ENCODE measurements at places on chromosomes 11 and 22. TPM values are rescaled to one million over a fixed set of nuclear protein-coding genes. Genes with fewer than 3 reads are reported as not detected.

Gene MCAT
- total RNA-seq = 10.7 TPM

Gene ZBTB16
- total RNA-seq = 5.4 TPM

Gene MPPED2
- not detected for total RNA-seq

Gene CASP5
- not detected for total RNA-seq

Gene NLRP14
- total RNA-seq = not detected

Gene SMC1B
- total RNA-seq = 0.60 TPM

Gene SCN2B
- total RNA-seq = not detected

Gene LARGE1
- total RNA-seq = 0.60 TPM

Gene PRR33
- 0.05 TPM for total RNA-seq

Gene UBE2L6
- total RNA-seq = 202 TPM

Gene SLC6A5
- total RNA-seq = not detected

Gene PITPNB
- total RNA-seq = 97.5 TPM

Gene MYBPC3
- not detected for total RNA-seq

Gene CD44
- total RNA-seq = 558 TPM

Gene LRRC74B
- not detected for total RNA-seq

Gene TPBGL
- total RNA-seq = 0.41 TPM

Gene SMIM35
- 0.17 TPM for total RNA-seq

Gene TTC36
- total RNA-seq = 0.83 TPM

Gene NCF4
- 9.7 TPM for total RNA-seq

Gene IGSF9B
- total RNA-seq = 179 TPM

Gene SLC17A6
- total RNA-seq = not detected

Gene DAGLA
- total RNA-seq = 0.36 TPM

Gene HBB
- total RNA-seq = not detected

Gene IL18
- not detected for total RNA-seq

Gene OR51I1
- total RNA-seq = not detected

Gene ISX
- total RNA-seq = not detected

Gene APOA4
- total RNA-seq = not detected

Gene FHIP1B
- 24.1 TPM for total RNA-seq

Gene ARHGAP1
- 76.9 TPM for total RNA-seq

Gene ADAMTS8
- not detected for total RNA-seq

Gene NEFH
- 1.3 TPM for total RNA-seq

Gene ACRV1
- total RNA-seq = not detected

Gene AQP11
- 0.33 TPM for total RNA-seq

Gene FJX1
- total RNA-seq = 0.22 TPM

Gene FAM76B
- 50.4 TPM for total RNA-seq

Gene POU2F3
- total RNA-seq = not detected

Gene RAG1
- total RNA-seq = 0.26 TPM

Gene KAT5
- 68.4 TPM for total RNA-seq

Gene FLRT1
- not detected for total RNA-seq

Gene PCSK7
- total RNA-seq = 195 TPM

Gene KRTAP5-9
- not detected for total RNA-seq

Gene LMNTD2
- total RNA-seq = 5.8 TPM

Gene DDI1
- total RNA-seq = not detected

All from activated naive CD4-positive, alpha-beta T cell treated with anti-CD3 and anti-CD28 coated beads, Interleukin-2, amount 10 ng/mL, durations not matched to agents 5 hours and 36 hours (primary cell).